ENCODE measurements at places on chromosomes 7 and 10.

DNA sequence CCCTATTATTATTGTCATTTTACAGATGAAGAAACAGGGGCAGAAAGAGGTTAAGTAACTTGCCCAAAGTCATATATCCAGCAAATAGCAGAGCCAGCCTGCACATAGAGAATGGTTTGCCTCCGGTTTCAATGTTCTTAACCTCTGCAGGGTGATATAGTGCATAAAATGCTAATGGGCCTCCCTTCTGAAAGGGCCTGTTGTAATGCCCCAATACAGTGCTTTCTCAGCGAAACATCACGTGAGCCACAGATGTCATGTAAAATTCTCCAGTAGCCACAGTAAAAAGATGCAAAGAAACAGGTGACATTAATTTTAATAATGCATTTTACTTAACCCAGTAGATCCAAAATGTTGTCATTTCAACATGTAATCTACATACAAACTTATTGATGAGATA lies 38.1 kb downstream of the LRGUK start:
- no peak overlapping the region for H3K4me3 ChIP-seq
- H3K4me1 ChIP-seq: no peaks in the 10 kb centered on the region
- DNase-seq: no peak
- H3K36me3 ChIP-seq: no peaks in the 10 kb centered on the region
- peaks cover 3% of the 10 kb centered on the region for H3K27me3 ChIP-seq

- H3K27ac ChIP-seq: no peak overlapping the region
- no peak overlapping the region for H3K4me3 ChIP-seq
- no peaks in the 10 kb centered on the region for H3K4me1 ChIP-seq
- H3K27me3 ChIP-seq: no peaks in the 10 kb centered on the region
- H3K36me3 ChIP-seq: no peaks in the 10 kb centered on the region
Observed at GRCh38 chr10:106793617-106794016, 370.9 kb downstream of the SORCS1 start.

DNA sequence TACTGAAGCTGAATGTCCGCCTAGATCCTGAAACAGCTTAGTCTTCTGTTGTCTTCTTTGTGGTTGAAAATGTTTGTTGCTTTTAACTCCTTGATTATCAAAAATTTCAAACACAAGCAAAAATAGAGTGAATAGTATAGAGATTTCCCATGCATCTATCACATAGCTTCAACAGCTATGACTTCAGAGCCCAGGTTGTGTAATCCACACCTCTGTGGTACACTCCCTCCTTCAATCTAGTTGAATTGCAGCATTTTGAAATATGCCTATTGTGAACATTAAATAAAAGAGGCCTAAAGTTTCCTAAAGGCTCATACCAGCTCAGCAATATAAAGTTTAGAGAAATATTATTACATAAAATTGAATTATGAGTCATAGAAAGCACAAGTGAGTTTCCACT lies 204.7 kb upstream of the HDAC9 start:
- peaks cover 15% of the 10 kb centered on the region for H3K27me3 ChIP-seq
- no peaks in the 10 kb centered on the region for H3K36me3 ChIP-seq
- no peak overlapping the region for H3K27ac ChIP-seq
- peaks cover 12% of the 10 kb centered on the region for H3K4me1 ChIP-seq
- no peak for DNase-seq

DNA sequence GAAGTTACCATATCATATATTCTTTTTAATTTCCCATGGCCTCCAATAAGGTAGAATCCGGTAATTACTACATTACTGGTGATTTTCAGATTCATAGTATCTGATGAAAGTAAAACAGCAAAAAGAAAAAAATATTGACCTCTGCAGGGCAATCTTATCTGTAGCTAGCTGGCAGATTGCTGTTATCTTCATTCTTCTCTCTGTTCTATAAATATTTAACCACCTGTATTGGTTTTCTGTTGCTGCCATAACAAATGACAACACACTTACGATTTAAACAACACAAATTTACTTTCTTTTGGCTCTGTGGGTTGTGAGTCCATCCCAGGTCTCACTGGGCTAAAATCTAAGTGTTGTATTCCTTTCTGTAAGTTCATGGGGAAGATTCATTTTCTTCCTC lies 164.5 kb downstream of the ZEB1 start:
- H3K27ac ChIP-seq: no peak overlapping the region
- H3K36me3 ChIP-seq: peaks cover 14% of the 10 kb centered on the region
- no peaks in the 10 kb centered on the region for H3K27me3 ChIP-seq

DNA sequence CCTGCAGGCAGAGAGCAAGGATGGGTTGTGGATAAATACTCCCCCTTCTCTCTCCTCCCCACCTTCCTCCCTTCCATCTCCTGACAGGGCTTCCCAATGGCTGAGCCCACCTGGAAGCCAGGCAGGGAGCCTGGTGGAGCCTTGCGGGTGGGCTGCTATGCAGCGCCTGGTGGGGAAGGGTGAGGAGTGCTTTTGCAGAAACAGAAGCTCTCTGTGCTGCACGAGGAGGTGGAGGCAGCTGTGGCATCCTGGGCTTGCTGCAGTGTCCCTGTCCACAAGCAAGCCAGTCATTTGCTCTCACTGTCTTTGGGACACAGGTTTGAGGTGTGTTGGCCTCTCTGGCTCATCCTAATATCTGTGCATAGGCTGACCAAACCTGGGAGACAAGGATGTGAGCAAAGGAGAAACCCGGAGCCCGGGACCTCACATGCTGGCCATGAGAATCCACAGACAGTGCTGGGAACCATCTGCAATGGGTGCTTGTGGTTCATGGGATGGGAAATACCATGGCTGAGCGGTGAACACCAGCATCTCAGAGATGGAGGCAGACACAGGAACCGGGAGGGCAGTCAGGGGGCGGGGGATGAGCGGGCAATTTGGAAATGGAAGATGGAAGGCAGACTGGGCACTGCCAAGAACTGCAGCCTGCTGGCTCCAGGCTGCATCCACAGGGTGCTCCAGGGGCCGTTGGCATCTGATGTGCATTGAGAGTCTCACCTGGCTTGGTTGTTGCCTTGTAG lies 364.2 kb downstream of the GLRX3 start:
- H3K27ac ChIP-seq: no peak overlapping the region
- no peak for DNase-seq
- H3K36me3 ChIP-seq: no peaks in the 10 kb centered on the region

GRCh38 chr7:126774077-126774476 lies 478.7 kb downstream of the GRM8 start:
- no peaks in the 10 kb centered on the region for H3K4me1 ChIP-seq
- no peak overlapping the region for H3K4me3 ChIP-seq
- DNase-seq: no peak
- H3K36me3 ChIP-seq: no peaks in the 10 kb centered on the region
- no peaks in the 10 kb centered on the region for H3K27me3 ChIP-seq
- no peak overlapping the region for H3K27ac ChIP-seq

All from activated naive CD8-positive, alpha-beta T cell treated with anti-CD3 and anti-CD28 coated beads, Interleukin-2, amount 10 ng/mL, durations not matched to agents 7 days and 5 days (primary cell).